GM12865 (cell line): ENCODE measurements at places on chromosomes 2 and 18.
A peak's percentile ranks its signal among the peaks of the same experiment; 100 is the strongest.

- DNase-seq = no peak
Observed at GRCh38 chr2:110766291-110766690, 33.9 kb downstream of the ACOXL start.

DNA sequence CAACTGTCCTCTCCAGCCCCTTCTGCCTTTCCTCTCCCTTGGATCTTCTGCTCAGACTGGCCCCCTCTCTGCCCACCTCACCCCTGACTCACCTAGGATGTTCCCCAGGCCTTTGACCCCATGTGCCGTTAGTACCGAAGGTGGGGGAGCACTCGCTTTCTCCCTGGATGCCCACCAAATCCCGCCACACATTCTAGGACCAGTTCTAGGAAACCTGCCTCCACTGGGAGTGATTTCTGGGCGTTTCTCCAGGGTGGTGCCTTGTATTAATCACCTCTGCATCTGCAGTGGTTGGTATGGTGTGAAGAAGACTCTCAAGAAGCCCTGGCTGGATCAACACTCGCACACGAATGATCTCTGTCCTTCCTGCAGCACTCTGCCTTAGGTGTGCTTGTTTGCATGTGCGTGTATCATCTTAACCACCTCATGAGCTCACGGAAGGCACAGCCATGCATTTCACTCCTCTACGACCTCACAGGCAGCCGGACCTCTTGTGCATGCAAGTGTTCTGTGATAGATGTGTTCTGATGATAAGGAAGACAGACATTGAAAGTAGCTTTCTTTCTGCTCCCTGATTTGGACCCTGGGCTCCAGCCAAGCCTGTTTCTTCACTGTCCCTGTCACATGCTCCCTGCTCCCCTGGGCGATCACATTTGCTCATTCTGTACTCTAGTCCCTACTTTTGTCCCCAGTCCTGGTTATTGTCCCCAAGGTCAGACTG lies 69.4 kb downstream of the LIPG start:
- no peak for DNase-seq

- no peak for DNase-seq
Observed at GRCh38 chr18:53489266-53489665, 735.2 kb downstream of the MBD2 start.

DNA sequence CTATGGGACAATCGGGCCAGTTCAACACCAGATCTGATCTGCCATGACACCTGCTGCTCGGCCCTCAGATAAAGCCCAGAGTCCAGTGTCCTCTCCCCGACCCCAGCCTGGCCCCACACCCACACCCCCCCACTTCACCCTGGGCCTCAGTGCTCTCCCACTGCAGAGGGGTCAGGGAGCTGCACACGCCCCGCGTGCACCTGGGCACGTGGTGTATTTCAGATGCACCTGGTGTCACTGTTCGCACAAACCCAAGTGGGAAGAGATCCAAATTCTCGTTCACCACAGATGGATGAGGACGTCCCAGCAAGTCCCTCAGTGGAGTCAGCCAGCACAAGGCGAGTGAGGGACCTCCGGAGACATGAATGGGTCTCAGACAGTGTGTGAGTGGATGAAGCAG lies 161.3 kb downstream of the RTP5 start:
- no peak for DNase-seq

DNA sequence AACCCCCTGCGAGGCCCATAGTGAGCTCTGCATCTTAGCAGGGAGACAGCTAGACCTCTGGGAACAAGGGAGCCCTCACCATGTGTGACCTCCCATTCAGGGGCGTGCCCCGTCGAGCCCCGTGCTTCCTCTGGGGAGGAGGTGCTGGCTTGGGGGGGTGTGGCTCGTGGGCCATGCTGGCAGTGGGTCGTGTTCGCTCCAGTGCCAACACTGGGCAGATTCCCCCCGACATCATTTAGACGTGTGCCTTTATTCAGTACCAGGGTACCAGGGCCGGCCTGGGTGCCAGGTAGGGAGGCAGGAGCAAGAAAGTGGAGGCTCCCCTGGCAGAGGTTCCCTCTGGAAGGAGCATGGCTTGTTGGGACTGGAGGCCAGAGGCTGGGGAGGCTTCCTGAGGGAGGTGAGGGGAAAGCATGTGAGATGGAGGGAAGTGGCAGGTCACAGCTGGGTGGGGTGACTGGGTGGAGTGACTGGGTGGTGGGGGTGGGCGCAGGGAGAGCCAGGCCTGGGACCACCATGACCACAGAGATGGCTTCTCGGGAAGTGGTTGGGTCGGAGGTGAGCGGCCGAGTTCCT lies 15.2 kb downstream of the GPC1 start:
- no peak for DNase-seq

DNA sequence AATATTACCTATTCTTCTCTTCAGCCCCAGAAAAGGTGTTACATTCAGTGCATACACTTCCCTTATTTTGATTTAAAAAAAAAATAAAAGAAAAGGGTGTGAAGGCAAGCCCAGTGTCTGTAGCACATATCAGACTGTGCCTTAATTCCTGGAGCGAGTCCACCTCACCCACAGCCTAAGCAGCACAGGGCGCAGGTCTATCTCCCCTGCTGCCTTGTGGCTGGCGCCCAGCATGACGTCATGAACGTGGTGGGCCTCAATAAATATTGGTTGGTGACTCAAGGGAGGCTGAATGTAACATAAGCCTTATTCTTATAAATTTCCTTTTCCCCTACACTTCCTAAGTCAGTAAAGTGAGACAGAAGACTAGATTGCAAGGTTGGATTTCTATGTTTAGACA lies 26.4 kb downstream of the ST3GAL5 start:
- no peak for DNase-seq

- no peak for DNase-seq
Observed at GRCh38 chr2:120746144-120746543, 10.5 kb downstream of the GLI2 start.

GRCh38 chr2:167401309-167401708 lies 513.0 kb downstream of the XIRP2 start:
- no peak for DNase-seq

- no peak for DNase-seq
Observed at GRCh38 chr2:97675430-97676113, 6.1 kb downstream of the C2orf92 start.

DNA sequence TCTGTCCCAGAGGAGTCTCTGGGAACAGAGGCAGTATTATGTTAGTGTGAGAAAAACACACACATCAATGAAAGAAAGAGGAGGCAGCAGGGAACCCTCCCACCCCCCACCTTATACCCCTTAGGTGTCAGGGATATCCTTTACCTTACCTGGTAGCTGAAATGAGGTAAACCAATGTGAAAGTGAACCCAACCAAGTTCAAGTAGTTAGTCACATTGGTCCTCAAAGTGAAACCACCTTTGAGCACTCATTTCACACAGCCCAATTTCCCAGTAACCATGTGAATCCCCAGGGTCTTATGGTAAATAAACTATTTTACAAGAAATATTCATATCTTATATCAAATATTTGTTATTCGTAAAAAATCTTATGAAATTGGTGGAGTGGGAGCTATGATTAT lies 377.8 kb downstream of the LRATD1 start:
- DNase-seq = peak; percentile 28

DNA sequence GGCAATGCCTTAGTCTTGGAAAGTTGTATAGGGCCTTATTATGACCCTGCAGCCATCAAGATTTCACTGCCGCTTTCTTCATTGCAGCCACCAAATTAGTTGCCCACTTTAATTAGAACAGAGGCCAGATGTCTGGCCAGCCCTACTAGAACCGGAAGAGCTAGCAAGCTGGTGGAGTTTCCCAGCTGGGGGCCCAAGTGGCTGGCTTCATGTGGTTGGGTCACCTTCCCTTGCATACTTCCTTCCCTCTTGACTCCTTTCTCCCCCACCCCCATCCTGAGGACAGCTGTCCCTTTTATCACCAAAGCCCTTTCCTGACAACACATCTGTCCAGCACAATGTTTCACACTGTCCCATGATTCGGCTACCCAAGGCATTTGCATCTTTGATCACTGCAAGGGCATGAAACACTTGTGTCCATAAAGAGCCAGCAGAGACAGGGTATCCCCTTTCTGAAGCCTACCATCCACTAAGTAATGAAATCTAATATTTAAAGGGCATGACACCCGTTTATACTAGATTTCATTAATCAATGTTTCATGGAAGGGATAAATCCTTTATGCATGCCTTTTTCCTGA lies 187.2 kb downstream of the BCL11A start:
- DNase-seq = peak; percentile 66

GRCh38 chr2:74531666-74532065 lies 1.9 kb downstream of the HTRA2 start:
- no peak for DNase-seq

GRCh38 chr2:233598952-233599351 lies 18.5 kb upstream of the UGT1A8 start:
- no peak for DNase-seq

GRCh38 chr2:168692132-168692744 lies 110.2 kb upstream of the NOSTRIN start:
- peak; percentile 15 for DNase-seq

- DNase-seq = no peak
Observed at GRCh38 chr2:233368756-233369155, 14.5 kb downstream of the DGKD start.

DNA sequence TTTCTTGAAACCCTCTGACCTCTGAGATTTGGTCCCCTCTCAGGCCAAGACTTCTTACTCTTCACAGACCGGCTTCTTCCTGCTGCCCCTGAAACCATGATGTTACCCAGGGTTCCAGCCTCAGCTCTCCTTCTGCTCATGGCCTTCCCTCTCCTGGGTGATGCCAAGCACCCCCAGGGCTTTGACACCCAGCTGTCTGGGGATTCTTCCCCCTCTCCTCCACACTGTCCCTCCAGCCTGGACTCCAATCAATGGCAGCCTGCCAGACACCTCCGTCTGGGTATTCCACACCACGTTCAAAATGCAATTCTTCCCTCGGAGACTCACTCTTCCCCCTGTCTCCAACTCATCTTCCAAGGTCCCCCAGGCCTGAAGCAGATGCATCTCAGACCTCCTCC lies 25.0 kb downstream of the SPP2 start:
- no peak for DNase-seq

DNA sequence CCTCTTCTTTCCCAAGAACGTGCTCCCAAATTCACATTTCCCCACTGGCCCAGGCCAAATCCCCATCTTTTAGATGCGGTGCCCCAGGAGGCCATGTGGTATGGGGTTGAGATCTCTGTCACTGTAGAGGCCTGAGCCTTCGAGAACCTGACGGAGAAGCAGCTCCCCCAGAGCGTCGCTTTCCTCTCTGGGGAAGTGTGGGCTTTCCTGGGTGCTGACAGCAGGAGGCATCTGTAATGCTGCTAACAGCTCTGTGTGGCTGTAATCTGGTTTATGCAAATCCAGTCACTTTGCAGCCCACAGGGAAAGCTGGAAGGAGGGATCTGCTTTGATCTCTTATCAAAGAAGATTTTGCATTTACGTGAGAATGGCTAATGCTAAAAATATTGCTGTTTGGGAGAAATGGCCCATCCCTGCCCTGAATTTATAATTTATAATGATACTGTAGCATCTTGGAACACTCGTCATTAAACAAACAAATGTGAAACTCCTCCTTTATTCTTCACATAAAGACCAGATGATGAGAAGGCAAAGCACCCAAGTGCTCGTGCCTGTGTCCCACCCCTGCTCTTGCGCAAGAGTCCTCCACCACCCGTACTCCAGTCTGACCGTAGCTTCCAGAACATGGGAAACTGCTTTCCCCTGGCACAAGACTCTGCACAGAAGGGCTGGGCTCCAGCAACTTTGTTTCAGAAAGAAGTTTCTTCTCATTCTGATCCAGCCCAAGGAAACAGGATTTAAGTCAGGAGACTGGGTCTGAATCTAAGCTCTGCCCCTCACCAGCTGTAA lies 109.9 kb upstream of the EPC2 start:
- DNase-seq = no peak

- no peak for DNase-seq
Observed at GRCh38 chr18:9343577-9343976, 9.0 kb downstream of the TWSG1 start.

DNA sequence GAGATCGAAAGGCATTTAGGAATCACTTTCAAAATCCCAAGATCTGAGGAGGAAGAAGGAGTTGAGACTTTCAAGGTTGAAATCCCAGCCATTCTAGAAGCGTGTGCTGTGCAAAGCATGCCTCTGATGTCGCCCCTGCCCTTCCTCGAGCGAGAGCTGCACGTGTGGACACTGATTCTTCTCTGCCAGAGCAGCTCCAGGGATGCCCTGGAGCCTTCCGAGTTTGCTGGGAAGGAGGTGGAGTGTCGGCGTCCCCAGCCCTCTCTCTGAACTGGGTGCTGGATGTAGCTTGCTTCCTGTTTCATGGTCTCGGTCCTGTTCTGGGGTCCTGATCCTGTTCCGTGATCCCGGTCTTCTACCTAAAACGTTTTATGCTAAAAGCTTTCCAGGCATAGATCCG lies 76.1 kb downstream of the TWIST2 start:
- no peak for DNase-seq

DNA sequence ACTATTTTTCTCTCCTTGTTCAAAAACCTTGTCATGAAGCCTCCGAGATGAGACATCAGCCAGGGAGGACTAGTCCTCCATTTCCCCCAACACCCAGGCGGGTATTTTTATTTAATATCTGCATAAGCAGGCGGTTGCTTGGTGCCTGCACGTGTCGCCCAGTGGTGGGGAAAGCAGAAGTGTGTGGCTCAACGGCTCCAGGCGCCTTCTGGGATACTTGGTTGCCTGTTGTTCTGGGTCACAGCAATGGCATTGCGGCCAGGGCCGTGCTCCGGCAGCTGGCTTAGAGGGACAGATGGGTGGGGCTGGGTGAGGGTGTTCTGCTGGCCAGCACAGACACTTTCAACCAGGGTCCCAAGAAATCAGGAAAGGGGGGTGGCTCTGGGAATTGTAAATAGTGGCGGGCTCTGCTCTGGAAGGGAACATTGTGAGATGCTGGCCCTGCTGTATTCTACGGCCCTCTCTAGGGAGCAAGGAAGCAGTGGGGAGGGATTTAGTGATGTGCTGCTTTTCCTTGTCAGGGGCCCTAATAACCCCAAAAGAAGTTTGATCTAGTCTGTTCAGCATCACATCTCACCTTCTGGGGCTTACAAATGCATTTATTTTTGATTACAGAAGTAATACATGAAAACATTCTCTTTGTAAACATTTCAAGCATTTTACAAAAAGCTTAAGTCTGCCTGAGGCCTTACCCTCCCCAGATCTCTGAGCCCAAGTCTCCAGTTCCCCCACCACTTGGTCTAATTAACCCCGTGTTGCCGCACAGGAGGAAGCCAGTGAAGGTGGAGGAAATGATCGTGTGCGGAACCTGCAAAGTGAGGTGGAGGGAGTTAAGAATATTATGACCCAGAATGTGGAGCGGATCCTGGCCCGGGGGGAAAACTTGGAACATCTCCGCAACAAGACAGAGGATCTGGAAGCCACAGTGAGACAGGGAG lies 1.1 kb downstream of the VAMP8 start:
- DNase-seq = peak; percentile 58

DNA sequence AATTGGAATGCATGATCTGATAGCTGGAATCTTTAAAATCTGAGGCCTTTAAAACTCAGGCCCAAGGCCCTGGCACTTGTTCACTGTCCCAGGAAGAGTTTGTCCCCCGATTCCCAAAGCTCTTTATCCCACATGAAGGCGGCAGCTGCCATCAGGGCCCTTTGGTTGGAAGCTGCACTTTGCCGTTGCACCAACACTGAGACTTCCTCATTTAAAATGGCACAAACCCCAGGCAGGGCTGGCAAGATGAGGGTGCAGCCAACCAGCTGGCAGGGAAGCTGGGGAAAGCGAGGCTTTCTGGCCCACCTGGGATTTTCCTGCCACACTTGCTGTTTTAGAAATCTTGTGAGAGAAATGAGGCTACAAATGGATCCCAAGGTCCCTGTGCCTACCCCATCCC lies 6.3 kb downstream of the FLACC1 start:
- DNase-seq = no peak
